ENCODE measurements at places on chromosomes 6 and 20.

- DNase-seq = no peak
Measured at GRCh38 chr6:1679688-1680068, 70.0 kb downstream of the FOXC1 start.

DNA sequence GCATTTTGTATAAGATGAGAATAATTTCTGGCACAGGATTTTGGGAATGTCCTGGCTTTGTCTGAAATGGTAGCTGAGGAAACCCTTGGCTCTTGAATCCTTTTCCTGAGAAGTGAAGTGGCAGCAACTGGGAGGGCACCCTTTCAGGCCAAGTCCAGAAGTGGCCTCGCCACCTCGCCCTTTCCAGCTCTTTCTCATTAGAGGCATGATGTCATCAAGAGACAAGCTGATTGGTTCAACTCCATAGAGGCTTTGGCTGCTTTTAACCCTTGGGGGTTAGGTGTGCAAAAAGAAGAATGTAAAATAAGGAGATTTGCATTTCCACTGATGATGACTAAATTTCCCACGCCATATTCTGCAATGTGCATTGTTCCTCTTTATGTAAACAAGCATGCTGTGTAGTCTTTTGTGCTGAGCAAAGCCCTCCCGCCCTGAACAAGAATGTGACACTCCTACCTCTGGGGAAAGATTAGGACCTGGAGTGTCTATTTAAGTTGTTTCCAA, 116.5 kb downstream of the TCP11 start:
- DNase-seq = no peak

GRCh38 chr6:96899019-96899418, 1.3 kb upstream of the NDUFAF4 start:
- no peak for DNase-seq

- no peak for DNase-seq
Measured at GRCh38 chr6:49384904-49385303, 78.1 kb downstream of the MMUT start.

DNA sequence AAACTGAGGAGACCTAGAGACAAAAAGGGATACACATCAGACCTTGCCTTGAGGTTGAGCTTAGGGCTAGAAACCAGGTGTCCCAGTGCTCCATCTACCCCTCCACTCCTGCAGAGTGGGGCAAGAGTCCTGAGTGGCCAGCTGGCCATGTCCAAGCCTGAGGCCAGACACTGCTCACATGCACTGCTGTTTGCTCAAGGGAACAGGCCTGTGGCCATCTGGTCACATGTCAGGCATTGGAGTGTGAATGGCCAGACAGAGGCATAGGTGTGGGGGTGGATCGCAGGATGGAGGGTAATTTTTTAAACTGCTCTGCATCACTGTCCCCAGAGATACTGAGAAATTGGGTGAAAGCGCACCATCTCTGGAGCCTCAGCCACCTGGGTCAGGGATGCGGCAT, 30.5 kb downstream of the MAFB start:
- DNase-seq = no peak

GRCh38 chr6:42960243-42961019, at the start of gene GNMT:
Gene GNMT, plus strand, starts transcription at chr6:42960754. Its CDS starts 14 bp downstream, at chr6:42960768.
- DNase-seq = no peak

GRCh38 chr6:54463354-54464024, 155.2 kb downstream of the TINAG start:
- DNase-seq = no peak

GRCh38 chr6:16691324-16691723, 69.9 kb downstream of the ATXN1 start:
- DNase-seq = no peak

DNA sequence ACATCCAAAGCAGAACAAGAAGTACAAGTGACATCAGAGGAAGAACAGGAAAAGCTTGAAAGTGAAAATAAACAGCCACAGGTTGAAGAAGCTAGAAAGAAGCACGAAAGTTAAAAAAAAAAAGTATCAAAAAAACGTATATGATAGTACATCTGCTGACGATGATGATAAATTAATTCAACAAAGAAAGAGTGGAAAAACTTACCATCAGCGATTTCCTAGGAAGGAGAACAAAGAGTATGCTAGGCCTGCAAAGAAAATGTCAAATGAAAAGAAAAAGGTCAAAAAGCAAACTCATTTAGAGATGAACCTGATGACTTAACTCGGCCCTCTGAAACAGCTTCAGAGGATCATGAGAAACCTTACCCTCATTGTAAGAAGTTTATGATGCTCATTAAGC, 3.7 kb downstream of the SAYSD1 start:
- DNase-seq = no peak

DNA sequence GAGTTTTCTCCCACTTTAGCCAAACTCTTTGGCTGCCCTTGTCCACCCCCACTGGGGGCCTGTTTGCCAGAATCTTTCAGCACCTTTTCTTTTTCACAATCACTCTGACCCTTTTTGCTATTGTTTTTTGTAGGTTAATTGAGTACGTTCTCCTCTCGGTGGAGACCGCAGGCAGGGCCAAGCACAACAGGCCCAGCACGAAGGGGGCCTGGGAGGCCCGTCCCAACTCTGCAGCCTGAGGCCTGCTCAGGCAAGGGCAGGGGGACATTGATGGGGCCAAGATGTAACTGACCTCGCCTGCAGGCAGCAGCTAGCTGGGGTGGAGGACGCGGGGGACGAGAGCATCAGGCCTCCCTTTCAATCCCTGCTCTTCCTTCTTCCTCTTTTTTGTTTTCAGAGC, 47.7 kb downstream of the SLC2A10 start:
- no peak for DNase-seq

DNA sequence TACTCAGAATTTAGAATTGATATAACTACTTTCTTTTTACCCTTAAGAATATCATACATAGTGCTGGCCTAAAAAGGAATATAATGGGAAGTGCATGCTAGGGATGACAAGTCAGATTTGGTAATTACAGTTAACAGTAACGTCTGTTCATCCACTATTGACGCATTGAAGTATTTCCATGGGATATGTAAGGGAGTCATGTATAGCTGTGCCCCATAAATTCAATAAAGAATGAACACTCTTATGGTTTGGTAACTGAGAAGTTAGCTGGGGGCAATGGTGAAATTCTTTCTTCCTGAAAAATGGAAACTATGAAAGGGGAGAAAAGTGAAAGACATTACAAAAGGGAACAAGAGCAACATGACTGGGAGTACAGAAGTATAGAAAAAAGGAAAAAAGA, 2.6 kb upstream of the COL19A1 start:
- no peak for DNase-seq
